Left lung (tissue), 14 donors: ENCODE measurements at places on chromosomes 1 and 21. TPM values are rescaled to one million over a fixed set of nuclear protein-coding genes. Genes with fewer than 3 reads are reported as not detected.

The KDF1 gene
- 7.6 TPM for polyA plus RNA-seq

The KCNE2 gene
- 0.96 TPM for polyA plus RNA-seq

The WNT2B gene
- 3.6 TPM for polyA plus RNA-seq

The TPTE gene
- not detected for polyA plus RNA-seq

The LENEP gene
- 1.8 TPM for polyA plus RNA-seq

The HNRNPU gene
- 619 TPM for polyA plus RNA-seq

The AGT gene
- polyA plus RNA-seq: 0.54 TPM

The TLCD4 gene
- 12.4 TPM for polyA plus RNA-seq

The IFT25 gene
- 65.4 TPM for polyA plus RNA-seq

The C1orf210 gene
- 9.2 TPM for polyA plus RNA-seq

The HAO2 gene
- 0.11 TPM for polyA plus RNA-seq
